Activated T-helper 2 cell treated with anti-CD3 and anti-CD28 coated beads, Interferon-gamma antibody, Interleukin-2, Interleukin-4, amounts not matched to agents 10 μg/mL and 5 μg/mL and 100 μg/mL, durations not matched to agents 14 hours and 24 hours and 36 hours (primary cell): ENCODE measurements at places on chromosomes 16 and 17. TPM values are rescaled to one million over a fixed set of nuclear protein-coding genes. Genes with fewer than 3 reads are reported as not detected.
A peak's percentile ranks its signal among the peaks of the same experiment; 100 is the strongest.

The SOX15 gene
- 0.21 and 0.60 TPM in 2 replicates for total RNA-seq

The PITPNM3 gene
- 0.52 and 1.1 TPM in 2 replicates for total RNA-seq

The MT4 gene
- total RNA-seq, result not detected in 2 replicates

DNA sequence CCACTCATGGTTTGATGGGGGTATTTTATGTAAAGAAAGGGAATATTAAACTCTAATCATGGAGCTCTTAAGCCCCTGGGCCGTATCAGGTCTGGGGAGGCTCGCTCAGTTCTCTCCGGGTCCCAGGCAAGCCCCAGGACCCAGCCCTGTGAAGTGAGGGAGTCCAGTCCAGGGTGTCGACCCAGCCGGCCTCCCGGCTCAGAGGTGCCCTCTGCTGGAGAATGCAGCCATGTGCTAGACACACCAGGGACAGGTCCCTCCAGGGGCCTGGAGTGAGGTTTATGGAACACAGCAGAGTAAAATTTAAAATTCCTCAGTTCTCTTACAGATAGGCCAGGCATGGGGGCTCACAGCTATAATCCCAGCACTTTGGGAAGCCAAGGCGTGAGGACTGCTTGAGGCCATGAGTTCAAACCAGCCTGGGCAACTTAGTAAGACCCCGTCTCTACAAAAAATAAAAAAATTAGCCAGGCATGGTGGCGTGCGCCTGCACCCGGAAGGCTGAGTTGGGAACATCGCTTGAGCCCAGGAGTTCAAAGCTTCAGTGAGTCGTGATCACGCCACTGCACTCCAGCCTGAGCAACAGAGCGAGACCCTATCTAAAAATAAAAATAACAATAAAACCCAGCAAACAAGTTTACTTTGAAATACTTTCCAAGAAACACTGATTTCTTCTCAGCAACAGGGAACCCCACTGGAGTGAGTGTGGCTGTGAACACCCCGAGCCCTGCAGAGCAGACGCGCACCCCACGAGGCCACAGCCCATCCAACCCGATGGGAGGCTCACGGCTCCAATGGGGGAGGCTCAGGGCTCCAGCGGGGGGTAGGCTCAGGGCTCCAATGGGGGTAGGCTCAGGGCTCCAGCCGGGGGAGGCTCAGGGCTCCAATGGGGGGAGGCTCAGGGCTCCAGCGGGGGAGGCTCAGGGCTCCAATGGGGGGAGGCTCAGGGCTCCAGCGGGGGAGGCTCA lies 72.2 kb downstream of the ZNF778 start:
- peak; percentile 55 for DNase-seq
- no peaks in the 10 kb centered on the region for H3K27me3 ChIP-seq
- H3K4me3 ChIP-seq, result no peak overlapping the region
- no peaks in the 10 kb centered on the region for H3K4me1 ChIP-seq
- peak overlapping the region; percentile 46 for H3K27ac ChIP-seq
- H3K36me3 ChIP-seq, result peaks cover 31% of the 10 kb centered on the region

DNA sequence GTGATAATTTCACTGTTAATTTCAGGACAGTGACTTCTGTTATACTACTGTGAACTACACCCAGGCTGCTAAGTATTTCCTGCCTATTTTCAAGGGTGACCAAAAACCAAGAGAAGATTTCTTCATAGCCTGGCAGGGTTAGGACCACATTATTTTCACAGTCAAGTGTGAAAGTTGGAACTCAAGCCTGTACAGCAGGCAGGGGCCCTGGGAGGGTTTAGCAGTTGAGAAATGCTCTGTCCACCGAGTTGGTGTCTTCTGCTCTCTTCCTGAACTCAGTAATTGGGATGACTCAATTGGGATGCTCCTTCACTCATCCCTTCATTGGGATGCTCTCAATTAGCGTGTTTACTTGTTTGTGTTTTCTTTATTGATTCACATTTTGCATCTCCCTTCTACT lies 347.3 kb upstream of the CDH11 start:
- DNase-seq, result no peak
- H3K27ac ChIP-seq, result no peak overlapping the region
- H3K4me3 ChIP-seq, result no peak overlapping the region
- no peaks in the 10 kb centered on the region for H3K27me3 ChIP-seq

- no peaks in the 10 kb centered on the region for H3K27me3 ChIP-seq
- no peak for DNase-seq
- H3K36me3 ChIP-seq, result peaks cover 11% of the 10 kb centered on the region
Measured at GRCh38 chr17:1009229-1010085, 12.5 kb downstream of the TIMM22 start.

GRCh38 chr17:43701318-43701743 lies 39.6 kb upstream of the MEOX1 start:
- peaks cover 22% of the 10 kb centered on the region for H3K4me1 ChIP-seq
- peak overlapping the region; percentile 39 for H3K27ac ChIP-seq
- peaks cover 18% of the 10 kb centered on the region for H3K27me3 ChIP-seq
- peak; percentile 41 for DNase-seq
- H3K4me3 ChIP-seq, result no peak overlapping the region

- H3K4me3 ChIP-seq, result no peak overlapping the region
- H3K27ac ChIP-seq, result no peak overlapping the region
- peak; percentile 26 for DNase-seq
Measured at GRCh38 chr17:29115961-29116803, 64.0 kb downstream of the MYO18A start.

- no peak overlapping the region for H3K27ac ChIP-seq
- H3K27me3 ChIP-seq, result no peaks in the 10 kb centered on the region
- H3K4me1 ChIP-seq, result no peaks in the 10 kb centered on the region
- H3K36me3 ChIP-seq, result no peaks in the 10 kb centered on the region
- H3K4me3 ChIP-seq, result no peak overlapping the region
Measured at GRCh38 chr17:251531-251930, 70.1 kb upstream of the DOC2B start.

GRCh38 chr16:2331199-2331930 lies 9.2 kb downstream of the ABCA3 start:
- H3K27ac ChIP-seq, result no peak overlapping the region
- DNase-seq, result no peak
- peaks cover 6% of the 10 kb centered on the region for H3K27me3 ChIP-seq

DNA sequence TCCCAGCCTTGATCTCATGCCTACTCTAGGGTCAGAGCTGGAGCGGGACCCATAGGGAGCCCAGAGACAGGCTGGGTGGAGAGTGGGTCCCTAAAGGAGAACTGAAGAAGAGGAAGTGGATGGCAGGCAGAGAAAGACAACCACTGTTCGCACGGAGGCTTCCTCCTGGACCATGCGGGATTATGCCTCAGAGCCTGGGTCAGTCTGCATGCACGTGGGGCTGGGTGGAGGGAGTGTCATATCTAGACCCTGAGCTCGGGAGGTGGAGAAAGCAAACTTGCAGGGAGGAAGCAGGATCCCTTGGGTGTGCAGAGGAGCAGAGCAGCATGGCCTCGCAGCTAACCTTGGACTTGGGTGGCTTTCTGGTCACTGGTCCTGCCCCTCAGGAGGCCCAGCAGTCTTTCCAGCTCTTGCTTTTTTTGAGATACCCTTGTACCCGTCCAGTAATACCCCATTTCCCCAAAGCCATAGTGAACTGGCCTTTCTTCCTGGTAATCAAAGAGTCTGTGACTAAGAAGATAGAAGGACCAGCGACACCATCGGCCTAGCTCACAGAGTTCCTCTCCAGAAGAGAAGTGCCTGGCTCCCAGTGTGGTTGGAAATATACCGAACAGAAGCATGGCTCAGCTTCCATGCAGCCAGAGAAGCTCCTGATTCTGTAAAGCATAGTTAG lies 344.2 kb downstream of the CPPED1 start:
- no peaks in the 10 kb centered on the region for H3K36me3 ChIP-seq
- H3K4me3 ChIP-seq, result peak overlapping the region; percentile 54
- no peak for DNase-seq
- no peaks in the 10 kb centered on the region for H3K27me3 ChIP-seq

GRCh38 chr17:61291451-61292285 lies 108.0 kb upstream of the TBX2 start:
- peaks cover 6% of the 10 kb centered on the region for H3K4me1 ChIP-seq
- peaks cover 2% of the 10 kb centered on the region for H3K27me3 ChIP-seq

- H3K4me3 ChIP-seq, result no peak overlapping the region
- H3K27me3 ChIP-seq, result no peaks in the 10 kb centered on the region
- DNase-seq, result no peak
- no peaks in the 10 kb centered on the region for H3K4me1 ChIP-seq
- no peaks in the 10 kb centered on the region for H3K36me3 ChIP-seq
Measured at GRCh38 chr16:24906199-24906808, 60.5 kb downstream of the SLC5A11 start.

GRCh38 chr16:50778284-50779163 lies 36.6 kb downstream of the CYLD start:
- H3K4me1 ChIP-seq, result peaks cover 60% of the 10 kb centered on the region
- peak overlapping the region; percentile 9 for H3K4me3 ChIP-seq
- no peak for DNase-seq
- no peaks in the 10 kb centered on the region for H3K27me3 ChIP-seq
- H3K36me3 ChIP-seq, result peaks cover 82% of the 10 kb centered on the region
